MG63 (cell line): ENCODE measurements at places on chromosomes 13 and 19. TPM values are rescaled to one million over a fixed set of nuclear protein-coding genes. Genes with fewer than 3 reads are reported as not detected.
A peak's percentile ranks its signal among the peaks of the same experiment; 100 is the strongest.

- no peak for DNase-seq
Observed at GRCh38 chr13:44146138-44146537, 227.5 kb upstream of the SERP2 start.

DNA sequence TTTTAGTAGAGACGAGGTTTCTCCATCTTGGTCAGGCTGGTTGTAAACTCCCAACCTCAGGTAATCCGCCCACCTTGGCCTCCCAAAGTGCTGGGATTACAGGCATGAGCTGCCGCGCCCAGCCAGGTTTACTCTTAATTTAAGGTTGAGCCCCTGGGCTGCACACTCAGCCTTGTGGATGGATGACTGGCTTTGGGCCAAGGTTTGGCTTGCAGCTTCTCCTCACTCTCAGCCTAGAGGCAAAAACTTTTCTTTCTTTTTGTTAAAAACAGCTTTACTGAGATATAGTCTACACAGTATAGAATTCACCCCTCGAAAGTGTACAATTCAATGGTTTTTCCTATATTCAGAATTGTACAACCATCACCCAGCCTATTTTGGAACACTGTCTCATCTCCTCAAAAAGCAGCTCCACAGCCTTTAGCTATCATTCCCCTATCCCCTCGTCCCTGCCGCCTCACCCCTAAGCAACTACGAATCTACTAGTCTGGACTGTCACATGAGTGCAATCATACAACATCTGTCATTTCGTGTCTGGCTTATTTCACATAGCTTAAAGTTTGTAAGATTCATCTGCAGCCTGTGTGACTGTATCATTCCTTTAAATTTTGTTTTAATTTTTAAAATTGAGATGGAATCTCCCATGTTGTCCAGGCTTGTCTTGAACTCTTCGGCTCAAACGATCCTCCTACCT is 14.5 kb upstream of the TSPAN16 start:
- DNase-seq = no peak

LRG1 gene
- total RNA-seq = not detected in 2 replicates

DNA sequence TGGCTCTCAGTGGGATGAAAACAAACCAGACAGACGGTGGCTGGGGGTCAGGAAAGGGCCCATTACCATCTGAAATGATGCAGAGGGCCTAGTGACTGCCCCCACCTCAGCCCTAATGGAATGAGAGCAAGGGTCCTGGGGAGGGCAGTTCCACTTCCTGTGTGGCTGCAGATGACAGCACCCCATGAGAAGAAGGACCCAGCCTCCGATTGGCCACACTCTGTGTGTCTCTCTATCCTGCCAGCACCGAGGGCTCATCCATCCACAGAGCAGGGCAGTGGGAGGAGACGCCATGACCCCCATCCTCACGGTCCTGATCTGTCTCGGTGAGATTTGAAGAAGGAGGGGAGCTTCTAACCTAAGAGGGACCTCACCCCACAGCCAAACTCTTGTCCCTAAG is 498 bp downstream of the LILRB1 start:
- no peak for DNase-seq

CCL25 gene
- not detected in 2 replicates for total RNA-seq

- peak; percentile 20 for DNase-seq
Observed at GRCh38 chr13:75507027-75508001, 25.3 kb upstream of the TBC1D4 start.

DNA sequence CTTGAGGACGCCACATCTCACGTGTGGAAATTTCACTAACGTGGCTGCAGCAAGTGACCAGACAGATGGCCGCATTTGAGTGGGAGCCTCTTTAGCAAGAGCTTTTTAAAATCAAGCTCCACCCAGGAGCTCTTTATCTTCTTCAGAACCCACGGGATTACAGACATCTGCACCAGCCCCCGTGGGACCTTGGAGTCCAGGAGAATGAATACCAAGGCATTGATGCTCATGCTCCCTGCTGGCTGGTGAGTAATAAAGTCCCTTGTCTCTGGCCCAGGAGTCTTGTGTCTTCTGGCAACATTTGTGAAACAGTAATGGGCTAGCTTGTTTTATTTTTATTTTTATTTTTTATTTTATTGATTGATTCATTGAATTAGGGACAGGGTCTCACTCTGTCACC is 64.4 kb downstream of the TRPM4 start:
- peak; percentile 33 for DNase-seq

PDE4C gene
- total RNA-seq = not detected in 2 replicates

ANKRD24 gene
- total RNA-seq = 0.13 TPM in 1 of 2 replicates, not detected in the other

GRCh38 chr13:112713517-112714253 is 23.8 kb downstream of the ATP11A start:
- DNase-seq = no peak

DNA sequence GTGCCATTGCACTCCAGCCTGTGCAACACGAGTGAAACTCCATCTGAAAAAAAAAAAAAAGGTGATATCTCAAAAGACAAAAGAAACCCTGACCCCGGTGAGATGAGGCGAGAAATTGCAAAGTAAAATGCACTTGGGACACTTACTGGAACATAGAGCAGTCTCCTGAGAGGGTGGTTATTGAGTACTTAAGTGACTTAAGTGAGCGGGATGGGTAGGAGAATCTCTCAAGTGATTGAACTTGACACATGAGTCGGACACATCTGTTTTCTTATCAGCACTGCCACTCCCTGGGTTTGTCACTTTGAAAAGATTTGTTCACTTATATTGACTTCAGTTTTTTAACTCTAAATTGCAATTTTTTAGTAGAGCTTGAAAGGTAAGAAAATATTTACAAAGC is 2.8 kb downstream of the ZNF429 start:
- no peak for DNase-seq

- DNase-seq = no peak
Observed at GRCh38 chr19:6216236-6216995, 63.4 kb downstream of the MLLT1 start.

- DNase-seq = no peak
Observed at GRCh38 chr13:51017516-51017915, 93.6 kb downstream of the C13orf42 start.

GRCh38 chr19:47723581-47723940 is 10.3 kb downstream of the EHD2 start:
- DNase-seq = peak; percentile 91

SLC17A7 gene
- total RNA-seq = not detected in 2 replicates

ANGPTL8 gene
- total RNA-seq = not detected in 2 replicates

DNA sequence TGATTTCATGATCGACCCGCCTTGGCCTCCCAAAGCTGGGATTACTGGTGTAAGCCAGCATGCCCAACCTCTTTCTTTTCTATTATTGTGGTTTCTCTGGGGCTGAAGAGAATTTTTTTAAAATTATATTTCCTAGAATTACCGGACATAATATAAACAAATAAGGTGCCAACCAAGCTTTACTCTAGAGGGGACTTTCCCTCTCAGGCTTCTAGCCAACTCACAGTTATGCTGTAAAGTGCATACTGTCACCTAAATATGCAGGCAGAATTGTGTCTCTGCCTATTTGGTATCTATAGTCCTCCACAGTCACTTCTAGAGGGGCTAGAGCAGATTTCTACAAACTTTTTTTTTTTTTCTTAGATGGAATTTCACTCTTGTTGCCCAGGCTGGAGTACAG is 41.6 kb upstream of the ZNF681 start:
- no peak for DNase-seq

PVR gene
- total RNA-seq = 120 and 141 TPM in 2 replicates

GRCh38 chr19:19294914-19295313 is 21.8 kb upstream of the TM6SF2 start:
- DNase-seq = no peak

GRCh38 chr19:3098515-3099346 is 4.6 kb downstream of the GNA11 start:
- DNase-seq = peak; percentile 47

ZNF225 gene
- total RNA-seq = 1.3 and 3.1 TPM in 2 replicates

- DNase-seq = no peak
Observed at GRCh38 chr13:93614776-93615175, 388.2 kb downstream of the GPC6 start.

DNA sequence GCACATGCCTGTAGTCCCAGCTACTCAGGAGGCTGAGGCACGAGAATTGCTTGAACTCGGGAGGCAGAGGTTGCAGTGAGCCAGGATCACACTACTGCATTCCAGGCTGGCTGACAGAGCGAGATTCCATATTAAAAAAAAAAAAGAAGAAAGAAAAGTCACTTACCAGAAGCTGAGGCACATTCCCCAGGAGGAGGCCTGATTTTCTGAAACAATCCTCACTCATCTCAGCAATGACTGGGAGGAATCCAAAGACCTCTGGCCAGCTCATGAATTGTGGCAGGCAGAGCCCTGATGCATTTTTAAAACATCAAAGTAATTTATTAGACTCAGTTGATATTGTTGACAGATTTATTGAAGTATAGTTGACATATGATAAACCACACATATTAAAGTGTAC is 206.3 kb downstream of the FOXO1 start:
- no peak for DNase-seq

- no peak for DNase-seq
Observed at GRCh38 chr13:50357586-50358118, 342.4 kb downstream of the KCNRG start.

GRCh38 chr19:42216653-42217519 is 591 bp downstream of the DEDD2 start:
- DNase-seq = peak; percentile 46

DNA sequence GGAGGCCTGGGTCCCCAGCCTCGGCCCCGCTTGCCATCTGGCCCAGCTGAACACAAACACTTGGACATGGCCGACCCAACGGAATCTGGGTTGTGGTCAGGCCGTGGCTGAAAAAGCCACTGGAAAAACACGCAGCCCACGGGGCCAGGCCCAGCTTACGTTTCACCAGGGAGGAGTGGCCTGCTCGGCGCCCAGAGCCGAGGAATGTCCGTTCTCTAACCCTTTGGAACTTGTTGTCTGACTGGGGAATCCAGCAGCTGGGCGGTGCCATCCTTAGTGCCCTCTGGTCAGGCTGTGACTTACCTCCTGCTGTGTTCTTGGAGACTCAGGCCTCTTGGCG is 13.8 kb downstream of the CILP2 start:
- no peak for DNase-seq

DNA sequence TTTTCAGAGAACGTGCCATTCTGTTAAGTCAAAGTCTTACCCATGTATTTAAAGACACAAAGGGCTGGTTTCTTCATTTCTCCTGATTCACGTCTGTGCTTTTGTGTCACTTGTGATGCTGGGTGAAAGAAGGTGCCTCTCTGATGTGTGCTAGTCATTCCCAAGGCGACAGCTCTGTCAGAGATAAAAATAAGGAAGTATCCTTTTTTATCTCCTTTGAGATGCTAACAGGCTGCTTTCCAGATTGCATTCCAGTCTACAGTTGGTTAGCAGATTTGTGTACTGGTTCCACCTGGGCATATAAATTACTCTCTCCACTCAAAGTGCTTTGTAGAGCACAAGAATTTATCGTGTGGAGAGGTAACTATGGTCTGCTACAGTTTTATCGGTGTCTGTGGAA is 33.5 kb upstream of the DCT start:
- DNase-seq = no peak

- no peak for DNase-seq
Observed at GRCh38 chr13:77779552-77780272, 82.2 kb downstream of the SLAIN1 start.

DNA sequence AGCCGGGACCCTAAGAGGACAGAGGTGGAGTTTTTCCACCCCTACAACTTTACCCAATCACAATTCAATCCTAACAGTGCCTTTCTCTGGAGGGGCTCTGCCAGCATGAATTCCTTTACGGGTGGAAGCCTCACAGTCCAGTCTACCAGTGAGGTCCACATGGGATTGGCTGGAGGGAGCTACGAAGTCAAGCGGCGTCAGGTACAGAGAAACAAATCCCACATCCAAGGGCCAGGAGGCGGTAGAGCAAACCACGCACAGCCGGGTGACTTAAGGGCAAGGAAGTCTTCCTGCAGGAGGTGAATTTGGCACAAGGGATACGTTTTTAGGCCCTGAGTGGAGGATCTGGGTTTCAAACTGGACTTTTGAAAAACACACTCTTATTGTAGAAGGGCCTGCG is 199.6 kb downstream of the UQCRFS1 start:
- no peak for DNase-seq

GRCh38 chr19:5339950-5340636 is 519 bp downstream of the PTPRS start:
- no peak for DNase-seq

ZNF222 gene
- 2.2 and 9.1 TPM in 2 replicates for total RNA-seq

- no peak for DNase-seq
Observed at GRCh38 chr13:99367663-99368448, 60.7 kb upstream of the GPR183 start.

GRCh38 chr13:37680137-37680536 is 81.6 kb upstream of the POSTN start:
- no peak for DNase-seq

DNA sequence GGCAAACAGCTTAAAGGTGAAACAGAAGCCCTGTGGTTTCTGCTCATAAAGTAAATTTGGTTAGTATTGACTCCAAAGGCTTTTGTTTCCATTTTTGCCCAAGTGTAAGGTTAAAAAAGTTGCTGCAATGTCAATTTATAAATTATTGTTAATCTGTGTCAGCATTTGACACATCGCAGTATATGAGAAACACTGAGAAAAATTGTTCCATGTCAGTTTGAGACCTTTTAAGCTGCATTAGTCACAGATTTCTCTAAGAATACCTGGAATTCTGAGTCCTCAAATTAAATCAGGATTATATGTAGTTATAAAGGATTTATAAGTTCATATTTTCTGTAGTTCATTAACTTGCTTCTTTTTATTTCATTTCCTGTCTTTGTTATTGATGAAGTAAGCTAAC is 78.8 kb downstream of the FGF14 start:
- no peak for DNase-seq

DNA sequence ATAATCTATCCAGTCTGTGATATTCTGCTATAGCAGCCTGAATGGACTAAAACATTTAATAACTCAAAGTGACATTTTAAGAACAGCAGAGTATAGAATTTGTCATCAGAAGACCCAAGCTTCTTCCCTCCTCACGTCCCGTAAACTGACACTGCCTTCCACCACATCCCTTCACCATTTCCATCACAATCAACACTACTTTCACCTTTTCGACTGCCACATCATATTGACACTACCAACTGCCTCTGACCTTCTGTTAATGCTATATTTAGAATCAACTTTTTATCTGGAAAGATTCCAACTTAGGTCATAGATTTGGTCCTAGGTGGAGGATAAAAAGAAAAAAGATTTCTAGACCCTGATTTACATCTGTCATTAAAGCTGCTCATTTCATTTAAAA is 39.6 kb downstream of the STOML3 start:
- no peak for DNase-seq

IL12RB1 gene
- not detected in 2 replicates for total RNA-seq

DNA sequence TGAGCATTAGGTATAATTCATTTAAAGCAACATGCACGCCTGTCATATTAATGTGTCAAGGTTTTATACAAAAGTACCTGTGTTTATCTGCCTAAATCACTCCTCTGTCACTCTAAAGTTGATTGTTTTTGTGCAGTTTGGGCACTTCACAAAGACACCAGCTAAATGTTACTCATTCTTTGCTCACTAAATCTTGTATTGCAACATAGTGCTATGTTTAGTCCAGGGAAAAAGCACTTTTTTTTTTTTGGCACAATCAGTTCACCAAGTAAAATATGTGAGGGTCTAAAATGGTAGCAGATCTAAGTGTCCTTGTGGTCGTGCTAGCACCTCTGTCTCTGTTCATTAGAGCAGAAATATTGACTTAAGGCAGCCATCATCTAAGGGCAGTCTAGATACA is 2526.7 kb upstream of the PCDH20 start:
- no peak for DNase-seq
